Bronchial epithelial cell (primary cell): ENCODE measurements at places on chromosomes 13 and 19. TPM values are rescaled to one million over a fixed set of nuclear protein-coding genes. Genes with fewer than 3 reads are reported as not detected.
A peak's percentile ranks its signal among the peaks of the same experiment; 100 is the strongest.

GRCh38 chr13:106492588-106493475, 42.6 kb downstream of the EFNB2 start:
- no peak for DNase-seq

- no peak for DNase-seq
These were observed 29.0 kb downstream of the ZNF627 start for GRCh38 chr19:11626252-11626651.

- DNase-seq = no peak
These were observed 4.1 kb downstream of the UBXN6 start for GRCh38 chr19:4453232-4454179.

- DNase-seq = peak; percentile 51
These were observed 62.2 kb downstream of the DNAJC15 start for GRCh38 chr13:43085545-43085944.

DNA sequence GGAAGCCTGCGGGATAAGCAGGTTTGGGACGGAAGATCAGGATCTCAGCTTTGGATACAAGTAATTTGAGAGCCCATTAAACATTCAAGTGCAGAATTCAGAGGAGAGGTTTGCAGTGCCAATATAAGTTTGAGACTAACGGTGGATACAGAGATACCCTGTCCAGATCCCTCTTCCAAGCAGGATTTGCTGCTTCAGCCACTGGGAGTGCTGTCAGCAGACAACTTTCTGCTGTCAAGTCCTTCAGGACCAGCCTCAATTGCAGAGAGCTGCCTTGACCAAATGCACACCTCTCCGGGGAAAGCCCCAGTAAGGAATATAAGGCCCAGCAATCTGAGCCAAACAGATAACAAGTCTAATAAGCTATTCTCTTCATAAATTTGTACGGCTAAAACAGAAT, 46.1 kb upstream of the ZNF780A start:
- no peak for DNase-seq

DNA sequence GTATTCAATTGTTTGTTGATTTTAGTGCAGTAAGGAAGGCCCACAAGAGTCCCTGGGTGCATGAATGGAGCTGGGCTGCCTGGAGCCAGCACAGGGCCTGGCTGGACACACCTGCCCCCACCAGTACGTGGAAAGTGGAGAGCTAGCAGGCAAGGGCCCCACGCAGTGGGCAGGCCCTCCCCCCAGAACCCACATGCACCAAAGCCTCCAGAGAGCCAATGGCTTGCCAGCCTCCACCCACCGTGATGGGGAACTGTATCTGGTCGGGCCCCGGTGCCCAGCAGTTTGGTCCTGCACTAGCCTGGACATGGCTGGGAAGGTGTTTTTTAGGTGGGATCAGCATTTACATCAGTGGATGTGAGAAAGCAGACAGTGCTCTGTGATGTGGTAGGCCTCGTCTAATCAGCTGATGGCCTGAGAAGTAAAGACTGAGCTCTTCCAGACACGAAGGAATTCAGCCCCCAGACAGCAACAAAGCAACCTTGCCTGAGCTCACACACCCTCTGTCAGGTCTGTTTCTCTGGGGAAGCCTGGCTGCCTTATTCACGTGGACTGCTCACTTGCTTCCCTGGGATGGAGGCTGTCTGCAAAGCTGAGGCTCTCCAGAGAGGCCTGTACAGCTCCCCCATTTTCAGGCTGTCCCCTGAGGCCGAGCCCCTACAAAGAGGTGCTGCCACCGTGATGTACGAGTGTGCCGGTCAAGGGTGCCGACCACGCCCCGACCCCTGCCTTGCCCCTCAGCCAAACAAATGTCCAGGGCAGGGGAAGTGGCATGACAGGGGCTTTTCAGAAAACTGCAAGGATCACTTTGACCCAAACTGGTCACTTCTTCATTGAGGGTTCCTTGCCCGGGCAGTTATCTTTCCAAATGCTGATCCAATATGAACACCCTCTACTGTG, 27.5 kb downstream of the RAB20 start:
- DNase-seq = no peak

- no peak for DNase-seq
These were observed 604.7 kb downstream of the SLITRK6 start for GRCh38 chr13:85194482-85194881.

- DNase-seq = peak; percentile 48
These were observed 346.5 kb downstream of the FOXO1 start for GRCh38 chr13:40319699-40320579.

DNA sequence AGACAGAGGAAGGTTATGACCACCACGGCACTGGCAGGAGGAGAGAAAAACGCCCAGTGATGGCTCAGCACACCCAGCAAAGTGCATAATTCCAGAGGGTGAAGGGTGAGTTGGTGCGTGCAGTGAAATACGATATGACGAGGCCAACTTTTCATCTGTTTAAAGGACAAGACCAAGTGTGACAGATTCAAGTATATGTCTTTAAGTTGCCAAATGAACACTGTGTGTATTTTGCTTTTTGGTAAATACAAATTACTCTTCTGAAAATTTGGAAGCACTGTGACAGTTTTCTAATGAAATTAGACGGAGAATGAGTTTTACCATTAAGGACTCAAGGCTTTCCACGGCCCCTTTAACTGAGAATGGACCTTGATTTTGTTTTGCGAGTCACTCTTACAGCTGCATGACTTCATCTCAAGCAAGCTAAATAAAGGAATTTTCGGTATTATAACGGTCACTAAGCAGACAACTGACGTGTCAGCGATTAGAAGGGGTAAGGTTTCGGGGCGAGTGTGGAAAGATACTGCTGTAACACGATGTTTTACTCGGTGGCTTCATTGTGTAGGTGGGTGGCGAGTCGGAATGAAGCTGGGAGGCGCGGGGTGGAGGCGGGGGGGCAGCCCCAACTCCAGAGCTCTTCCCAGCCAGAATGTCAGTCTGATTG, 22.8 kb downstream of the COL4A2 start:
- DNase-seq = no peak

DNA sequence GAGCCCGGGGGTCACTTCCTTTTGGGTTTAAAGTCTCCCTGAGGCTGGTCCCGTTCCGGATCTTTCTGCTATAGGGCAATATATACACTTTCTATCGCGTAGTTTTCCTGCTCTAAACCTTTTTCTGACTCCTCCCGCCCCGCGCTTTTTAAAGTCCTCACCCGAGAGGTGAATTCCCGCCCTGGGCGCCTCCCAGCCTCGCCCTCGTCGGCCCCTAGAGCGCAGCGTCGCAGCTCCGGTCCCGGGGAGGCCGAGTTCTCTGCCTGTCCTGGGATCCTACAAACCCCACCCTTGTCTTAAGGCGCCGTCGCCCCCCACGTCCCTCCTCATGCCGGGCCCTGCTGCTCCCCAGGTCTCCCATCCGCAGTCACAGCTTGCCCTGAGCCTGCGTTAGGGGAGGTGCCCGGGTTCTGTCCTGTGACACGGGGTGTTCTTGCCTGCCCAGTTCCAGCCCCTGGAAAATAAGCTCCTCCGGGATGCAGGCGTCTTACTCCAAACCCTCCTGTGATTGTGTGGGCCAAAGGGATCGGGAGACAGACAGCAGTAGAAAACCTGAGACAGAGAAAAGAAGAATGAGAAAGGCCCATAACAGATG, 491 bp downstream of the ZNF525 start:
- DNase-seq = no peak

- DNase-seq = no peak
These were observed 41.0 kb downstream of the MBNL2 start for GRCh38 chr13:97263160-97263559.

DNA sequence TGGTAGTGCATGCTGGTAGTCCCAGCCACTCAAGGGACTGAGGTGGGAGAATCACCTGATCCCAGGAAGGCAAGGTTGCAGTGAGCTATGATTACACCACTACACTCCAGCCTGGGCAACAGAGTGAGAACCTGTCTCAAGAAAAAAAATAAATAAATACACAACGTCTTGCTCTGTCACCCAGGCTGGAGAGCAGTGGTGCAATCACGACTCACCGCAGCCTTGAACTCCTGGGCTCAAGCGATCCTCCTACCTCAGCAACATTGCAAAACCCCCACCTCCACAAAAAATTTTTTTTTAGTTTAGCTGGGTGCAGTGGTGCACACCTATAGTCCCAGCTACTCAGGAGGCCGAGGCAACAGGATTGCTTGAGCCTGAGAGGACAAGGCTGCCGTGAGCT, 8.8 kb downstream of the TPM4 start:
- DNase-seq = peak; percentile 49

GRCh38 chr13:98606296-98606695, 29.4 kb upstream of the STK24 start:
- DNase-seq = no peak

DNA sequence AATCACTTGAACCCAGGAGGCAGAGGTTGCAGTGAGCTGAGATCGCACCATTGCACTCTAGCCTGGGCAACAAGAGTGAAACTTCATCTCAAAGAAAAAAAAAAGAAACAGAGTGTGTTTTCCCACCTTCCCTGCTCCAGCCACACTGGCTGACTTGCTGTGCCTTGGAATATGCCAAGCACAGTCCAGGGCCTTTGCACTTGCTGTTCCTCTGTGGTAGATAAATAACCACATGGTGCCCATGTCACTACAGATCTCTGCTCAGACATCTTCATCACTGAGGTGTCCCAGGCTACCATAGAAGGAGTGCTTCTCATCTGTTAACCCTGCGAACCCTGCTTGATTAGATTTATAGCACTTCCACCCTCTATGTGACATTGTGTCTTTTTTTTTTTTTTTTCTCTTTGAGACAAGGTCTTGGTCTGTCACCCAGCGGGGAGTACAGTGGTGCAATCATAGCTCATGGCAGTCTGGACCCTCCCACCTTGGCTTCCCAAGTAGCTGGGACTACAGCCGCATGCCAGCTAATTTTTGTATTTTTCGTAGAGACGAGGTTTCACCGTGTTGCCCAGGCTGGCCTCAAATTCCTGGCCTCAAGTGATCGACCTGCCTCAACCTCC, 10.4 kb downstream of the SMARCA4 start:
- no peak for DNase-seq

- no peak for DNase-seq
These were observed 204.0 kb upstream of the TSHZ3 start for GRCh38 chr19:31553112-31553845.

- peak; percentile 10 for DNase-seq
These were observed 5.3 kb downstream of the NCAN start for GRCh38 chr19:19217099-19217498.

DNA sequence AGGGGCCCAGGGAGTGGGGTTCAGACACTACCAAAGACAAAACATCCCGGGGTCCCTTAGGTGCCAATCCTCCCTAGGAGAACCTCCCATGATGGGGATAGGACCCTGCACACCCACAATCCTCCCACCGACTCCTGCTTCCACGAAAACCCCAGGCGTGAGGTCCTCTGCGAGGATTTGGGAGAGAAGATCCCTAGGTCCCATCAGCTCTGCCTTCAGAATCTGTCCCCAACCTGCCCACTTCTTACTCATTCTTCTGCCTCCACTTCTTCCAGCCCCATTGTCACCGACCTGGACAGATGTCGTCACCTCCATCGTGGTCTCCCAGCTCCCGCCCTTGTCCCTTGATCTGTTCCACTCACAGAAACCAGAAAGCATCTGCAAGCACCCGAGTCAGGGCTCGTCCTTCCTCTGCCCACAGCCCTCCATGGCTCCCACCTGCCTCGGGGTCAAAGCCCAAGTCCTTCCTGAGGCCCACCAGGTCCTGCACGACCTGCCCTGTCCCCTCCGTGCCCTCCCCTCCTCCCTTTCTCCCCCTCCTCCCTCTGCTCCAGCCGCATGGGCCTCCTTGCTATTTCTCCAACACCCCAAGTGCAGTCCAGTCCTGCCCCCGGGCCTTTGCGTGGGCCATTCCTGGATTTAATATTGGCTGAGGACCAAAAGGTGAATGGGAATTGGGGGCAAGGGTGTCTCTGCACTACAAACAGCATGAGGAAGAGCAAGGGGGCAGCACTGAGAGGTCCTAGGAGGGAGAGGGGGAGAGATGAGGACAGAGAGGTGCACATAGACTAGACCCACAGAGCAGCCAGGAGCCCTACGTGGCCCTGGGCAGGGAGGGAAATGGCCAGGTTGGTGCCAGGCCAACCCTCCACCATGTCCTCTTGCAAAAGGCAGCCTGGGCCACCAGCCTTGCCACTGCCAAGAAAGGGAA, 51.3 kb downstream of the PTPRS start:
- no peak for DNase-seq

- no peak for DNase-seq
These were observed 28.0 kb downstream of the MAB21L1 start for GRCh38 chr13:35448465-35448864.

Gene OR7E24
- not detected in 2 replicates for total RNA-seq

Gene REEP6
- 2.1 and 3.6 TPM in 2 replicates for total RNA-seq

Gene SMIM24
- not detected in 2 replicates for total RNA-seq

Gene ZNF181
- 10.5 and 11.3 TPM in 2 replicates for total RNA-seq

Gene GIPC1
- total RNA-seq = 327 and 466 TPM in 2 replicates

Gene EDNRB
- 1.1 TPM in 1 of 2 replicates, not detected in the other for total RNA-seq

Gene IRGC
- not detected in 2 replicates for total RNA-seq

Gene ZNF20
- total RNA-seq = 3.2 and 5.2 TPM in 2 replicates
